ENCODE measurements at places on chromosomes 7 and 10.

DNA sequence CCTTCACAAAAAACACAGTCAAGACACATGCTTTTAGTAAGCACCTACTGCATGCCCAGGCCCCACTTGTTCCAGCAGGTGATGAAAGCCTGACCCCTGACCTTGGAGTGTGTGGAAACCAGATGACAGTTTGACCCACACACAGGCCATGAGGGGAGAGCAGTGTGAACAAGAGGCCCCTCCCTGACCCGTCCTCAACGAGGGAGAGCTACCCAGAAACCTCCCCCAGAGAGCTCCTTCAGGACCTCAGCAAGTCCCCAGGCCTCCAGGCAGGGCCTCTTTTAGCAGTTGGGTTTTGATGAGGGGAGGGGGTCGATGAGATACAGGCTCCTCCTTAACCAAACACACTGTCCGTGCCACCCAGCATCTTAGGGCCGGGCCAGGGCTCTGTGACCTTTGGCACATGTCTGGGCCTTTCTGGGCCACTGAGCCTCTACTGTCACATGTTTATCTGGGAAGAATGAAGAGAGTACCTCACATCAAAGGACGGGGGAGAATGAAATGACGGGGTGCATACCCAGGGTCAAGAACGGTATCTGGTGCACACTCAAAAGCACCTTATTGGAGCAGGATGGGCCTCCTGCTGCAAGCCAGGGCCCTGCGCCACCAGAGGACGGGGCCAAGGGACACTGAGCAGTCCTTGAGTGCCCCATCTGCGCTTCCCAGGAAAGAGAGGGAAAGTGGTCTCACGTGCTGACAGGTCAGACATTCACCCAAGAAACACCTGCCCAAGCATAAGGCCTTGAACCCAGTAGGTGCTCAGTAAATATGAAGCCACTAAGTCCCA is 202.6 kb upstream of the ZMIZ1 start:
- DNase-seq = no peak

- no peak for DNase-seq
Observed at GRCh38 chr7:107505362-107505761, 35.5 kb downstream of the GPR22 start.

- DNase-seq = peak; percentile 12
Observed at GRCh38 chr7:43314379-43315158, 202.1 kb downstream of the HECW1 start.

DNA sequence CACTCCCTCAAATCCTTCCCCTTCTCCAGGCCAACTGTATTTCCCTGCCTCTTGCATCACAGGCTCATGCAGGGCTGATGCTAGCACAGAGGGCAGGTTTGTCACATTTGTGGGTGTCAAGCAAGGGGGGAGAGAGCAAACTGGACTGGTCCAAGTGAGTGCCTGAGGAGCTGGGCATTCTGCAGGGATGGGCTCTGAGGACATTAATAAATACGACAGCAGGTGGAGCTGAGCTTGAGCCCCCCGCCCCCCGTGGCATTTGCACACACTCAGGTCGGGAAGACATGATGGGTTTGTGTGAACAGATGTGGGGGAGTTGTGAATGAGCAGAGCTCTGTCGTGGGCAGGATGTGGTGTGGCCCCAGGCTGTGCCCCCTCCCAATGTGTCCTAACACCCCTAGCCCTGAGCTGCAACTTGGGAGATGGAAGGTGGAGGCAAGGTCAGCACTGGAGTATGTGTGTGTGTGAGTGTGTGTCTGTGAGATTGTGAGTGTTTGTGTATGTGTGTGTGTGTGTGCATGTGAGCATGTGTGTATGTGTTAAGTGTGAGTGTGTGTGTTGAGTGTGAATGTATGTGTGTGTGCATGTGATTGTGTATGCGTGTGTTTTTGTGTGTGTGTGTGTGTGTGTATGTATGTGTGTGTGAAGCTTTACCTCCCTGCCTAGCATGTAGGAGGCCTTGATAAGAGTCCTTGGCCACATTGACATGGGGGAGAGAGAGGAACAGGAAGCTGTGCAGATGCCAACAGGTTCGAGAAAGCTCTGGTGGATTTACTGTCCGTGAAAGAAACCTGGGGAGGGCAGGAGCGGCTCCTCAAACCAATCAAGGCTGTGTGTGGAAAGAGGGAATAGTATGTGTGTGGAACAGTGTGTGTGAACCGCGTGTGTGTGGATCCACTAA is 9.1 kb downstream of the RASSF4 start:
- DNase-seq = no peak

GRCh38 chr7:101736084-101736483 is 81.3 kb upstream of the CUX1 start:
- DNase-seq = no peak

DNA sequence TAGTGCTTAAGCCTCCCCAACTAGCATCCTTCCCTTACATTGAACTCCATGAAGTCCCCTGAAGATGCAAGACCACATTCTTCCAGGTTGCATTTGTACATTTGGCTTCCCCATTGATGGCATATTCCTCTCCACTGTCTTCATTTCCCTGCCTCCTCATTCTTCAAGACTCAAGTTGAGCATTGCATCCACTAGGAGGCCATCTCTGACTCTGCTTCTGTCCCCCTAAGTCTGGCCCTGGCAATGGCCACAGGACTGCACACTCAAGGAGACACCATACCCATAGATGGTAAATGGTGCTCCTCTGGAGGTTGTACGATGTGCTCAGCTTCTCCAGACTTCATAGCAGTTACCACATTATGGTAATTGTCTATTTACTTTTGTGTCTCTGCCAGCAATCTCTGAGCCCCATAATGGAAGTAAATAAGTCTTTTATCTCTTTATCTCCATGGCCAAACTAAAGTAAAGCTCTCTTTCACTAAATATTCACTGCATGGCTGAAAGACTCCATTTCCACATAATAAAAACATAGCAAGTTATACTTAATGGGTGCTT is 112.6 kb downstream of the PTPRZ1 start:
- DNase-seq = no peak

- no peak for DNase-seq
Observed at GRCh38 chr10:75540357-75540966, 109.0 kb downstream of the LRMDA start.

DNA sequence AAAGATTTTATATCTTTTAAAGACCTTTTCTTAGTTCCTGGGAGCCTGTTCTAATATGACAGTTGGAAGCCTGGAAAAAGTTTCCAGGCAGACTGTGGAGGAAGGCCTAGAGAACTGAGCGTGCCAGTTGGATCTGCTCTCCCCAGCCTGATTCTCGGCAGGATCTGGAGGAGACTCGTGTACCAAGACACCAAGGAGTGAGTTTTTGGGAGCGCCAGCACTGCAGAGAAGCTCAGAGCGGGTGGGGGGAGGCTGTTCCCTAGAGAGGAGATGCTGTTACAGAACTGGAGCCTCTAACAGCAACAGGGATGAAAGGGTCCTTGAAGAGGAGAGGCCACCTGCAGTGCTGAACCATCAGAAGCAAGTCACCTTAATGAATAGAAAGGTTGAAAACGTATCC is 52.9 kb downstream of the LYZL2 start:
- DNase-seq = no peak

- DNase-seq = no peak
Observed at GRCh38 chr7:12646139-12646538, 41.3 kb upstream of the ARL4A start.

DNA sequence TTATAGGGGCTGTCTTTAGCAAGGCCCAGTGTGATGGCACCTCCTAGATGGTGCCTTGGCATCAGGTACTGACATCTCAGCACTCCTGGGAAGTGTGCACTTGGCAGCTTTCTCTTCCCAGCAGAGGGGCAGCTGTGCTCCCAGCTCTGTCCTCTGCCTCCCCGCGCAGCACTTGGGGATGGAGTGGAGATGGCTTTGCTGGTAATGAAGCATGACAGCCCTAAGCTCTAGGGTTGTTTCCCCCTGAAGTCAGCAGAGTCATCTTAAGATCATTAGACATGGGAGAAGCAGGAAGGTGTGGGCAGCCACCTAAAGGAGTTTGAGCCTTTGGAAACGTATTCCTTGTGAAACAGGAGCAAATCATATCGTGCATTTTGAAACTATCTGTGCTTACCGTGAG is 46.7 kb downstream of the HTRA1 start:
- DNase-seq = no peak

GRCh38 chr7:149171892-149172533 is 23.3 kb upstream of the ZNF282 start:
- no peak for DNase-seq

DNA sequence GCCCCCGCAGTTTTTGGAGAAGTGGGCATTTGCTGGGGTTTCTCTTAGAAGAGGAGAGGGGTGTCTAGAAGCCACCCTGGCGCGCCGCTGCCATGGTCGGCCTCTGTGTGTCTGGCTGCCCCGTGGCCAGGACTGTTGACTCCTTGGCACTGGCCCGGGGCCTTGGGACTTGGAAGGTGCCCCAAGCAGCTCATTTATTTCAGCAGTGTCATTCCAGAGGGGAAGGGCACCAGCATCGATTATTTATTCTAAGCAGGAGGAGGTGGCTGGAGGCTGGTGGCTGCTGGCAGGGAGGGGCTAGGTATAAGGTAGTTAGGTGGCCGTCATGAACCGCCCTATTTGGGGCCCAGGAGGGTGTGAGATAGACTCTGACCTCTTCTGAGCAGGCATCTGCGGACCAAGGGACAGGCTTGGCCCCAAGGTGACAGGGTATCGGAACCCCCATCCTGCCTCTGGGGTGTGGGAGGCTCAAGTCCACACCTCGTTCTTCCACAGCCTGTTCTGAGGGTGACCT is 1.6 kb downstream of the GTF2IRD1 start:
- DNase-seq = no peak

DNA sequence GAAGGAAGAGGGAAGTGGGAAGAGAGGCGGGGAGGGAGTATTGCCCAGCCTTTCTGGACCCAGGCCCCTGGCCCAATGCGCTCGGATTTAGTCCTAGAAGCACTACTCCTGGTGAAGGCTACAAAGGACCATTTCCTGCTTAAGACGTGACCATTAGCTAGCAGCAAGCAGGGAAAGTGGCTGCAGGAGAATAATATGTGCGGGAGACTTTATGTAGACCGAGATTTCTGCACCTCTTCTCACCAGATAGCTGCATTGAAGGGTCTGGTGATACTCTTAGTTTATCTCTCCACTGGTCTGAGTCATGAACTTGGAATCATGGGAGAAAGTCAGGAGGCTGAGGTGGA is 3.1 kb downstream of the VAX1 start:
- DNase-seq = no peak

DNA sequence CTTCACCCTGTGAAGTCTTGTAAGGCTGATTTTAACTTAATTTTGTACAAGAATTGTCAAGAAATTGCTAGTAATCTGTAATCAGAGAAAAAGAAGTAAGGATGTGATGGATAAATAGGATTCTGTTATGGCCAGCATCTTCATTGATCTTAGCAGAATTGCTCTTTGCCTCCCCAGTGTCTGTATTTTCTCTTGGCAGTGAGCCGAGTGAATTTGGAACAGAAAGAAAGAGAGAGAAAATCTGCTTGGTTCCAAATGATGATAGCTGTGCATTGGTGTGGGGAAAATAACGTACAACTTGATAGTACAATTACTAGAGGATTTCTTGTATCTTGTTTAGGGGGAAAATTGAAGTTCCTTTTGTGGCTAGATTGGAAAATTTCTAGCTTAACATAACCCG is 34.6 kb downstream of the VTI1A start:
- no peak for DNase-seq

DNA sequence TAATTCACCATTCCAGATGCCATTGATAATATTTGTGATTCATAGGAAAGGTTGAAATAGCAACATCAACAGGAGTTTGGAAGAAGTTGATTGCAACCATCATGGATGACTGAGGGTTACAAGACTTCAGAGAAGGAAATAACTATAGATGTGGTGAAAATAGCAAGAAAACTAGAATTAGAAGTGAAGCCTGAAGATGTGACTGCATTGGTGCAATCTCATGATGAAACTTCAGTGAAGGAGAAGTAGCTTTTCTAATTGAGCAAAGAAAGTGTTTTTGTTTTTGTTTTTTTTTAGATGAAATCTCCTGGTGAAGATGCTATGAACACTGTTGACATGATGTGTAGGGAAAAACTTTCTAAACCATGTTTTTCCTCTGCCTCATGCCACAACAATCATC is 18.7 kb upstream of the CD36 start:
- no peak for DNase-seq

- DNase-seq = no peak
Observed at GRCh38 chr10:20406281-20407104, 490.6 kb downstream of the NEBL start.

DNA sequence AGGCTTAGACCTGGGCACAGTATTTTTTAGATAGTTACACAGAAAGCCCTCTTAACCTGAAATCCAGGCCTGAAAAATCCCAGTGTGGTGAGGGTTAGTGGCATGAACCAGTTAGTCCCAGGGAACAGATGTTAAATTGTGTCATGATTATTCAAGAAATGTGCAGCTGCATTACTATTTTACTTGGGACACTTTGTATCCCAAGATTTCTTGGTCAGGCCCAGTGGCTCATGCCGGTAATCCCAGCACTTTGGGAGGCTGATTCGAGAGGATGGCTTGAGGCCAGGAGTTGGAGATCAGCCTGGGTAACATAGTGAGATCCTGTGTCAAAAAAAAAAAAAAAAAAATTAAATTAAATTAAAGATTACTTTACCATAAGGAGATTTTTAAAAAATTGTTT is 36.0 kb upstream of the OTUD1 start:
- DNase-seq = no peak

DNA sequence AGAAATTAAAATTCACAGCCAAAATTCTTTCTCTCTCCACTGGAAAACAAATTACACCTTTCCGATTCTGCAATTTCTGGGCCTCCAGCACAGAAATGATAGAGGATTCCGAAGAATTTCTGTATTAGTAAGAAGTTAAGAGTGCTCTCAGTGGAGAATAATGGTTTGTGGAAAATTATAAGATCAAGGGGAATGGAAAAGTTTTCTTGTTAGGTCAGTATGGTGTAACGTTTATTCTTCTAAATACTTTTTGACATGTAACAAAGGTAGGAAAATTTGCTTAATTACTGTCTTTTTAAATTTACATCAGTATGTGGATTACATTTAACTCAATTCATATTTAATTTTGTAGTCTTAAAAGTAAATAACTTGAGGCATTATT is 288.3 kb upstream of the NFE2L3 start:
- no peak for DNase-seq

GRCh38 chr10:32217216-32217615 is 129.7 kb downstream of the EPC1 start:
- DNase-seq = no peak

GRCh38 chr10:12656518-12657142 is 307.3 kb downstream of the CAMK1D start:
- no peak for DNase-seq

- no peak for DNase-seq
Observed at GRCh38 chr7:71560354-71560995, 428.5 kb downstream of the GALNT17 start.

DNA sequence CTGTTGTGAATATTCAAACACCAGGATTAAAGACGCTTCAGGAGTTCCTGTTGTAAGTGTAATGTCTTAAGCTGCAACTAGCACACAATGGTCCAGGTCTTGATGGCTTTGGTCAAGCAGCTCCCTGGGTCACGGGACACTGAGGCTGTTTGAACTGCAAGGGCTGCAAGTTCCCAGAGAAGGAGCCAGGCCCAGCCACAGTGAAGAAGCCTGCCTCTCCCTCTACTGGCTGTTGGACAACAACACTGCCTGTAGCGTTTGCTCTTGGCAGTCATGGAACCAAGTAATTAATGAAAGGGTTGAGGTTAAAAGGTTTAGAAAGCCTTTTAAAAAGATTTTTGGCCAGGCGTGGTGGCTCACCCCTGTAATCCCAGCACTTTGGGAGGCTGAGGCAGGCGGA is 31.9 kb upstream of the GUSB start:
- DNase-seq = no peak
